ENCODE measurements at places on chromosomes 12 and 14.

DNA sequence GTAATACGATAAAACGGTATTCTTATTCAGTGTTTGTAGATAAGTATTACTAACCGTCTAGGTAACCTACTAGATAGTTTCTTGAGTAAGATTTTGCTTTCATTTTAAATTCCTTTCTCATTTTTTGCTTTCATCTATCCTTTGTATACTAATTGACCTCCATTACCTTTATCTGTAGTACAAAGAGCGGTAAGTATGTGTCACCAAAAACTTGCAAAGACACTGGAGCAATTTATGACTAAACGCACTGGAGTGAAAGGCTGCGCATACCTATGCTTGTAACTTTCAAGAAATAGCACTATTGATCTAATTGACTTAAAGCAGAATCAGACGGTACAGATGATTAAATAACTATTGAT lies 1.7 kb downstream of the ARHGAP5 start:
- peak; percentile 10 for DNase-seq

DNA sequence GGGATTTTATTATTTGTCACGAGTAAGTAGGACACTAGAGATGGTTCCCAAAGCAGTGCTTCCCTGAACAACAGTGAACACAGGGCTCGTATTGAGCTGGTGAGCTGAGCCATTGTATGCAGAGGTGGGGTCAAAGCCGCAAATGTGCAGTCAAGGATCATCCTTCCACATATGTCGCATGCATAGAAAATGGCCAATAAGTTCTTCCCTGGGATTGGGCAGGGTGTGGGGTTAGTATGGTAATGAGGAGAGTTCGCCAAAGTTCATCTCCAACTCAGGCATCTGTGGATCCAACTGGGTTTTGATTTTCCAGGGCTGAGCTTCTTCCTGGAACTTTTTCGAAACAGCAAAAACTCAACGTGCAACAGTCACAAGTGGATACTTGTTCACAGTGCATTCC lies 86.6 kb downstream of the CMKLR1 start:
- no peak for DNase-seq

GRCh38 chr14:72451054-72451972 lies 442.6 kb downstream of the DPF3 start:
- DNase-seq, result peak; percentile 49

GRCh38 chr12:132506328-132507160 lies 16.6 kb downstream of the FBRSL1 start:
- peak; percentile 79 for DNase-seq

- DNase-seq, result no peak
These were observed 2.7 kb upstream of the RPS6KA5 start for GRCh38 chr14:91063119-91063518.

DNA sequence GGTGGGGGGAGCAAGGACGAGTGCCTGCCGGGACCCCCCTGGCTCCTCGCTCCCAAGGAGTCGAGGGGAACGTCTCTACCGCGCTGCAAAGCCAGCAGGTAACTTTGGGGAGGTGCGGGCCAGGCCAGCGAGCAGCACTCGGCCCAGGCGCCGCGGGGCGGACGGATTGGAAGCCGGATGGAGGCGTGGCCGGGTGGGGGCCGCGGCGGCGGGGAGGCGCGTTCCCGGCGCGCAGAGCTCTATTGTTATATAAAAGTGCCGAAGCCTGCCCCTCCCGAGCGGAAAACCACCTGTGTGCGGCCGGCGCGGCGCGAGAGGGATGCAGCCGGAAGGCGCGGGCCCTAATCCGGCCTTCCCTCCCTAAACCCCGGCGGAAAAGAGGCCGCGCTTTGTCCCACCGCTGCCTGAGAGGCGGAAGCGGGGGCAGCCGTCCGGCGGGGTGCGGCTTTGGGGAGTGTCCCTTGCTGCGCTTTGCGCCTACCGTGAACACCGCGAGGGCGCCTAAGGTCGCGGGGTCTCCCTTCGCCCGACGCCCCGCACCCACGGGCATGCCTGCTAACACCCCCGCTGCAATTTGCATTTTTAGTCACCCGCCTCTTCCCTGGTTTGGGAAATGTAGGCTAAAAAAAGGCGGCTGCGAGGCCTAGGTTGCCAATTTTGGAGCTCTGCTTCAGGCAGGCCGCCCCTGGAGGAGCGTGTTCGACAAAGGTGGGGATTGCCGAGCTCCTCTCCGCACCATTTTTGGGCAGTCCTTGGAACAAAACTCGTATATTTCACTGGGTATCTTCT lies 1.7 kb upstream of the DUSP6 start:
- peak; percentile 52 for DNase-seq

DNA sequence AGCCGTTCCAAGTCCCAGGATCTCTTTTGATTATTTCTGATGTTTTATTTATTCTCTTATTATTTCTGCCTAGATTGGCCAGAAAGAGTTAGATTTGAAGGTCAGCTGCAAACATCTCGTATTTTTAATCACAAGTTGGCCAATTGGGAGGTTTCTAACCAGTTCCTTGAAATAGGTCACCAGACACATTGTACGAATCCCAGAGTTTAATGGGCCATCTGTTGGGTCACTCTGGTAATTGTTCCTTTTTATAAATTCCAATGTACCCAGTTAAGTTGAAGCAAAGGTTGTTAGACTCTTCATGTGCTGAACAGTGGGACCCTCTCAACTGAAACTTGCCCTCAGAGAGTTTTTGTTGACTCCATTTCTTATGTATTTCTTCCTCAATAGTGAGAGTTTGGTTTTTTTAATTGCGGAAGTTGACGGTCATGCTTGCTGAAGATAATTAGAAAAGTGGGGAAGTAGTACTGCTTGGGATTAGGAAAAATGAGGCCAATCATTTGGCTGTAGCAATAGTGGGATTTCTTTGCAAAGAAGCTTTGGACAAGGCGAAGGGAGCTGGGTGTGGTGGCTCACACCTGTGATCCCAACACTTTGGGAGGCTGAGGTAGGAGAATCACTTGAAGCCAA lies 382.7 kb upstream of the RGS6 start:
- no peak for DNase-seq

GRCh38 chr12:101439236-101439635 lies 31.7 kb upstream of the ARL1 start:
- no peak for DNase-seq

Data from fibroblast of upper back skin (primary cell).